ENCODE measurements at places on chromosomes 7 and 10.
A peak's percentile ranks its signal among the peaks of the same experiment; 100 is the strongest.

DNA sequence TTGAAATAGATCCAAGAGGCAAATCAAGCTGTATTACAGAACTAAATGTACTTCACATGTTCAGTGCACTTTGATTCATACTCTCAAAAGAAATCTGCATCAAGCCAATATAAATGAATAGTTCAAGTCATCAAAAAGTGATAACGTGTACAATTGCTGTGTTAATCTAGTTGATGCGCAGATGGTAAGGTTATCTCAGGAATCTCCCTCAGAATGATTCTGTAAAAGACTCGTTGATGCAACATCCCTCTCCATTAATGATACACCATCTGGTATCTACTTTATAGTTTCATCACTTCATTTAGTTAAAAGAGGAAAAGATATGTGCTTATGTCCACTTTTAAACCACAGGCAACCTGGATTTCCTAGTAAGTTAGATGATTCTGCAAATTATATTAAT is 200.6 kb downstream of the CHCHD3 start:
- DNase-seq: no peak

DNA sequence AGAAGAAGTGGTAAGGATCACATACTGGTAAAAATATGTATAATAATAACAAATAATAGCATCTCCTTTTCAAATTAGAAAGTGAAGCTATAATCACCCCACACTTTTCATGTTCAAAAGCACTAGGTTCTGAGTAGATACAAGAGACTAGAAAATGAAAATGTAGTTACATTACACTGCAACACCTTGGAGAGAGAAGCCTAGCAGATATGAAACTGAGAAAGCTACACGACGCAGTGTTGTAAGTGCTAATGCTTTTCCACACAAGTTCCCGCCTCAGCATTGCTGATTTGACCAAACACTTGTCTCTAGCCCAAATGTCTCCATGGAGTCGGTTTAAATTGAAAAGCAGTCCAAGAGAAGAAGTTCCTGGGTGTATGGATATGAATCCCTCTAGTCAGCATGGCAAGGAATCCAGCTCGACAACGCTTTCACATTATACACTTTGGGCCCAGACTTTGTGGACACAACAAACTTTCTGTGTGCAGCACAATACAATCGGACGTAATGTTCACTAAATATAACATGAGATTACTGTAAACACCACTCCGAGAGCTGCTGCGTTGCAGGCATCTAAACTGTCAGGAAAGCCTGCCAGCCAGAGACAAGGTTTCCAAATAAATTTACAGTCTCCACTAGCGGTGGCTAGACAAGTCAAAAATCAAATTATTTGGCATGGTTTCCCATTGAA is 1.7 kb downstream of the PDE1C start:
- DNase-seq: no peak

GRCh38 chr10:76436401-76436811 is 1005.0 kb downstream of the LRMDA start:
- no peak for DNase-seq

- no peak for DNase-seq
These were observed 202.8 kb upstream of the SMIM30 start for GRCh38 chr7:113321201-113321600.

- DNase-seq: no peak
These were observed 147.8 kb downstream of the ADCY1 start for GRCh38 chr7:45721686-45722598.

- DNase-seq: no peak
These were observed 20.7 kb downstream of the NT5C3A start for GRCh38 chr7:33041631-33042428.

GRCh38 chr10:87661861-87662785 is 2.4 kb downstream of the PAPSS2 start:
- DNase-seq: no peak

DNA sequence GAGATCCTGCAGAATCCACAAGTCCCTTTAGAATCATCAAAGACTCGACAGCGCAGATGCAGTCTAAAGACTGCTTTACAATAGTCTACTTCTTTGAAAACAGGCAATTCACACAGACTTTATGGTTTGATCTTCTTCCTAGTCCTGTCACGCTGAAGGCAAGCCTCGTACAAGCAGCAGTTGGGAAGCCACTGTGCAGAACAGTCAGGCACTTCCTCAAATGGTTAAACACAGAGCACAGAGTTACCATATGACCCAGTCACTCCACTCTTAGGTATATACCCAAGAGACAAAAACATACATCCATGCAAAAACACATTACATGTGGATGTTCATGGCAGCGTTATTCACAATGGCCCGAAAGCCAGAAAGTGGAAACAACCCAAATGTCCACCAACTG is 41.4 kb downstream of the LRRC20 start:
- DNase-seq: no peak

- DNase-seq: no peak
These were observed 9.0 kb upstream of the POR start for GRCh38 chr7:75905785-75906604.

GRCh38 chr7:120229084-120229483 is 43.9 kb upstream of the KCND2 start:
- no peak for DNase-seq

DNA sequence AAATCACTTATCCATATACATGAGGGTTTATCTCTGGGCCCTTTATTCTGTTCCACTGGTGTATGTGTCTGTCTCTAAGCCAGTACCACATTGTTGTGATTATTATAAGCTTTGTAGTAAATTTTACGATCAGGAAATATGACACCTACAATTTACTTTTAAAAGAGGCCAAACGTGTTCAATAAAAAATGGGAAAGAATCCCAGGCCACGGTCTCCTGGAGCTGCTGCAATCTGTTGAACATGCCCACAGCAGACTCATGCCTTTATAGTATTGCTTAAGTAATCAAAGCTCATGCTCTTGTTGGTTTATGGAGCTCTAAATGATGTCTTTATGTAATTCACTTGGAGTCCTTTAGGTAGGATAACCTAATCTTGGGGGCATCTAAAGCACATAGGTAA is 273.0 kb downstream of the ZMYND11 start:
- DNase-seq: no peak

- no peak for DNase-seq
These were observed 41.6 kb upstream of the KCNMA1 start for GRCh38 chr10:77679217-77679616.

DNA sequence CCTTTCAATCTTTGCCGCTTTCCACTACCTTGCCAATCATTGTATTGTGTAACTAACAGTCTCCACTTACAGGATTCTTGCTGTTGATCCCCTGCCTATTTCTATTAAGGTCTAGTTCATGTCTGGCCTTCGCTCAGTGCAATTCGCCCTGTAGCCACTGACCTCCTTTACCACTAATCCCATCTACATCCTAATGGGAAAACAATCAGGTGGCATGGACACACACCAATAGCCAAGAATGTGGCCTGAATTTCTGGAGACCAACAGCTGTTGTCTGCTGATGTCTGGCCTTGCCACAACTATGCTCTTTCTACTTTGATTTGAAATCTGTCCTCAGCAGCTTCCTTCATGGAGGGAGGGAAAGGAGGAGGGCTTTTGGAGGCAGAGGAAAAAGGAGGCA is 546.2 kb downstream of the SORCS3 start:
- no peak for DNase-seq

GRCh38 chr10:96708456-96708855 is 11.9 kb downstream of the PIK3AP1 start:
- no peak for DNase-seq

- no peak for DNase-seq
These were observed 13.5 kb downstream of the ESYT2 start for GRCh38 chr7:158815800-158816128.

- no peak for DNase-seq
These were observed 32.5 kb upstream of the BMPER start for GRCh38 chr7:33872870-33873269.

DNA sequence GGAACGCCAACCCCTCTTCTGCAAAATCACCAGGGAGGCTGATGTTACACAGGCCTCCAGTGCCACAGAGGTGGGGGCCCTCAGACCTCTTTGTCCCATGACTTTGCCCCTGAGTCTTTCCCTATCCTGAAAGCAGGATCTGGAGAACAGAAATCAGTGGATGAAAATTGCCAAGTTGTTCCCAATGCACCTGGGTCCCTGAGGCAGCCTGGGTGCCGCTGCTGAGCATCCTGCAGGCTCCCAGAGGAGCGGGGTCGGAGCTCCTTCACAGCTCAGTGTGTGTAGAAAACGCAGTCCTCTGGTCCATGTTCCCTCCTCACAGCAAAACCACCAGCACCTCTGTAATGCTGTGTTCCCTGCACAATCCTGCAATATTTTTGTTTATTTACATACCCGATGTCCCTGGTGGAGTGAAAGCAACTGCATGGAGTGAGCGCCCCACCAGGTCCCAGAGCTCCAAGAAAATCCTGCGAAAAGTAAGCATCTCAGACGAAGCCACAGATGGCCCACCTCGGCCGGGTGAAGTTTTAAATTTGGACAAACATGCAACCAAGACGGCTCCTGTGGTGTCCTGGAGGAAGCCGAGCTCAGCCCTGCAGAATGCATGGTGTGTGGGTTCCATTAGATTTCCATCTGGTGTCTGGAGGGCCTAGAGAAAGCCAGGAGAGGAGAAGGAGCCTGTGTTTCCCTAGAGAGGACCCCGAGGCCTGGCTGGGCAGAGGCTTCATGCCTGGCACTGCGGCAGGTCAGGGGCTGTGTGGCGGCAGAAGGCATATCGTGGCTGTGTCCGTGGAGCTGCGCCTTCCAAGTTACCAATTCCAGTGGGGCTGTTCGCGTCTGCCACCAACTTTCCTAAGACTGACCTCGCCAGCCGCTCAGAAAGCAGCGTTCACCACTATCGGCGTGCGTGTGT is 235.2 kb downstream of the WDR37 start:
- DNase-seq: no peak

- DNase-seq: no peak
These were observed 12.2 kb downstream of the PRKCQ start for GRCh38 chr10:6567884-6568283.

GRCh38 chr7:128014811-128015210 is 16.4 kb downstream of the LRRC4 start:
- no peak for DNase-seq

DNA sequence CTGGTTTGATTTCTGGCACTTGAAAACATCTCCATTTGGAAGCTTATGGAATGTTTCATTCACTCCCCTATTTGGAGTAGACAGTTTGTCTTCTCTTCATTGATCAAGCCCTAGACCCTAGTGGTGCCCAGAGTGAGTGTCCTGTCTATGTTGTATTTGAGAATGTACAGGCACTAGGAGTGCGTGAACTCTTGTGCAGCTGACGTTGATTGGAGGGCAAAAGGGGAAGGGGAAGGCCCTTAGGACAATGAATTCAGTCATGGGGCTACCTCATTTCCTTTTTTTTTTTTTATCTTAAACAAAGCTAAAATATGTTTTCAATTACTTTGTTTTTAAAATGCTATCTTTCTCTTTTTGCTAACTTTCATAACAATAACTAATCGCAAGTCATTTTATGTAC is 66.5 kb downstream of the ADD3 start:
- no peak for DNase-seq

DNA sequence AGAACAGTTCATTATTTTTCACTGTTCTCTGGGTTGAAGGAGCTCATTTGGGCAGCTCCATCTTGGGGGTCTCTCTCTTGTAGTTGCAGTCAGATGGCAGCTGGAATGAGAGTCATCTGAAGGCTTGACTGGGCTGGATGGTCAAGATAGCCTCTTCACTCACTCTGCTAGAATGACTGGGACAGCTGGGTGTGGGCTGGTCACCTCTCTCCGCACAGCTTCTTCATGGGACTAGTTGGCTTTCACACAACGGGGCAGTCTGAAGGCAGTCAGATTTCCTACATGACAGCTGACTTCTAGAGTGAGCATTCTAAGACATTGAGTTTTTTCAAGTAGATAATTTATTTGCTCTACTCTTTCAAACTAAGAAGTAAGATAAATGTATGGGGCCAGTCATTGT is 13.1 kb downstream of the PLEKHA1 start:
- DNase-seq: no peak

- peak; percentile 10 for DNase-seq
These were observed 26.7 kb downstream of the CYCS start for GRCh38 chr7:25098096-25099046.

DNA sequence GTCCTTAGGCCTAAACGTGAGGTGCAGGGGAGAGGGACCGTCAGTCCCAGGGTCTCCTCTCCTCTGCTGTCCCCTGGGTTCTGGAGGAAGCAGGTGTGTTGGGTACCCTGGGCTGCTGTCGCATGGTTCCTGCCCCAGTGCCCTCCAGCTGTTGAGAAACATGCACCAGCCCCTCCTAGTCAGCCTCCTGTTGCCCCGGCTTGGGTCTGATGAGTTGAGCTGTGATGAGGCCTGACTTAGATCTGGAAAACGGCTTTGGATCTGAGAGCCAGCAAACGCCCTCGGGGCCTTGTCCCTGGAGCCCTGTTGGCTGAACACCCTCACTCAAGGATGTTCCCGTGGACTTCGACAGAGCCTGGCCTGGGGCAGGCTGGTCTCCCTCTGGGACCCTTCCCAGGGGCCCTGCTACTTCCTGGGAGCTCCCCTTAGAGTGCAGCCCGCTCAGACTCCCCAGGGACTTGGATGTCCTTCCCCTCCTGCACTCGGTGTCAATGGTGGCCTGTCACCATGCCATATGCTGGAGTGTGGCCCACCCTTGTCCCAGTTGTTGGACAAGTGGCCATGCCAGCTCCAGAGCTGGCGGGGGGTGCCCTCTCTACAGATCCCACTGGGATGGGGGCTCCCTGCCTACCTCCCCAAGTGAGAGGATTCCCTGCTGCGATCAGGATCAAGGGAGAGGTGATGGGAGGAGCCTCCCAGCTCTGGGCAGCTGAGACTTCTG is 12.3 kb downstream of the ZNF316 start:
- DNase-seq: no peak

DNA sequence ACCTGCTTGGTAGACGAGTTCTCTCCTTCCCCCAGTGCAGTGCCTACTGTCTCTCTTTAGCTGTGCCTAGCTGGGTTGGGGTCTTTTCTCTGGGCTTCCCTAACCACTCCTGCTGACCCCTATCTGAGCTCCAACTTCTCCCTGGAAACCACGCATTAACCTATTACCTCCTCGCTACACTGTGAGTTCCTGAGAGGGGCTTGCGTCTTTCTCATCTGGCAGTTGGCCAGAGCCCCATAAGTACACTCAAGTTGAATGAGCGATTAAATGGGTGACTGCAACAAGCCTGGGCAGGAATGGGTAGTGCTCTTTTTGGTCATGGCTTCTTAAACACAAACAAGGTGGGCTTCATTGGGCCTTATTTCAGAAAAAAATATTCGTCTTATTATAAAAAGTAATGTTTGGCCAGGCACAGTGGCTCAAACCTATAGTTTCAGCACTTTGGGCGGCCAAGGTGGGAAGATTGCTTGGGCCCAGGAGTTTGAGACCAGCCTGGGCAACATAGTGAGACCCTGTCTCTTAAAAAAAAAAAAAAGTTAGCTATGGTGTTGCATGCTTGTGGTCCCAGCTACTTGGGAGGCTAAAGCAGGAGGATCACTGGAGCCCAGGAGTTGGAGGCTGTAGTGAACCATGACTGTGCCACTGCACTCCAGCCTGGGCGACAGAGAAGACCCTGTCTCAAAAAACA is 41.4 kb downstream of the SYPL1 start:
- no peak for DNase-seq

All from stimulated activated CD8-positive, alpha-beta memory T cell treated with anti-CD3 and anti-CD28 coated beads, Interleukin-12 subunit alpha, Interleukin-12 subunit beta, amount 100 ng/mL, for 4 hours (primary cell).